ENCODE measurements at places on chromosomes 1 and 21. TPM values are rescaled to one million over a fixed set of nuclear protein-coding genes. Genes with fewer than 3 reads are reported as not detected.
A peak's percentile ranks its signal among the peaks of the same experiment; 100 is the strongest.

DNA sequence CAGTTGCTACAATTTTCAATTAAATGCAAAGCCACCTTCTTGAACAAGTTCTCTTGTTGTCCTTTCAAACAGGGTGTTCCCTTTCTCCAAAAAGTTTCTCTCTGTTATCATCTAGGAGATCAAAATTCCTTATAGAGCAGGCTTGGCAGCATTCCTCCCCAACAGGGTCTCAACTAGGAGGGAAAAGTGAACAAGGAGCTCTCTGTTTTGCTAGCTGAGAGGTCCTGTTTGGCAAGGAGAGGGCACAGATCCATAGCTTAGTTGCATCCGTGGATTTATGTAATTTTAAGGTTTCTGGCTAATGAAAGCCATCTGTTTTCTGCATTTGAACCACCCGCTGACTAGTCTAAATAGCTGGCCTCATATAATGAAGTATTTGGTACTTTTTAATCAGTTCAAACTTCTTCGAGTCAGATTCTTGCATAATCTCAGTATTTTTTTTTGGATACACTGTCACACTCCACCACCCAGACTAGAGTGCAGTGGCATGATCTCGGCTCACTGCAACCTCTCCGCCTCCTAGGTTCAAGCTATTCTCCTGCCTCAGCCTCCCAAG, 54.0 kb downstream of the APP start:
- peaks cover 9% of the 10 kb centered on the region for H3K4me1 ChIP-seq
- H3K27me3 ChIP-seq, result no peaks in the 10 kb centered on the region
- no peak for DNase-seq
- H3K4me3 ChIP-seq, result no peak overlapping the region
- peaks cover under 1% of the 10 kb centered on the region for H3K36me3 ChIP-seq

GRCh38 chr1:111769517-111770146, 13.9 kb downstream of the DDX20 start:
- DNase-seq, result no peak
- no peaks in the 10 kb centered on the region for H3K27me3 ChIP-seq
- no peak overlapping the region for H3K4me3 ChIP-seq
- H3K36me3 ChIP-seq, result peaks cover 7% of the 10 kb centered on the region
- H3K4me1 ChIP-seq, result no peaks in the 10 kb centered on the region

GRCh38 chr1:116125758-116126157, 14.6 kb downstream of the MAB21L3 start:
- no peak overlapping the region for H3K27ac ChIP-seq
- no peaks in the 10 kb centered on the region for H3K27me3 ChIP-seq
- no peaks in the 10 kb centered on the region for H3K36me3 ChIP-seq
- no peak for DNase-seq
- H3K4me3 ChIP-seq, result no peak overlapping the region

DNA sequence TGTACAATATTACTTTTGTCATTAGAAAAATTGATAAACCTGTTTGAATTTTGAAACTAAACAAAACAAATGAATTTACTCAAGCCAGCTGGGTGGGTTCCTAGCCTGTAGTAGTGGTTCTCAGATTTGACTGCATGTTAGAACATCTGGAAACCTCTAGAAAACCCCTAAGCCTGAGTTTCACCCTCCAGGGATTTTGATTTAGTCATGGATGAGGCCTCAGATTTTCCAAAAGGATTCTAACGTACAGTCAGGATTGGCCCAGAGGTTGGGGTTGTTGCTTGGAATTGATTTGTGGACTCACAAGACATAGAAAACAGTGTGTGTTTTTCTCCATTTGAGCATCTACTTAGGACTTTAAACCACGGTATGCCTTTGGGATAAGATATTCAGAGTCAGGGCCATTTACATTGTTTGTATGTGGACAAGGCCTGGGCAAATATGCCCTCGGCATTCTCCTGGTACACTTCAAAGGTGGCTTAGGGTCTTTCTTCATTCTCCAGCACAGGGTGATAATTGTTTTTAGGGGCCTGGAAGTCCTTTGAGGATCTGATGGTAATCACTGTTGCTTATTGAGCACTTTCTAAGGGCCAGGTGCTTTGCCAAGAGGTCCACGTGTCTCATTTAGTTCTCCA, 42.6 kb downstream of the ATP5PO start:
- H3K36me3 ChIP-seq, result peaks cover 10% of the 10 kb centered on the region
- H3K4me1 ChIP-seq, result no peaks in the 10 kb centered on the region
- H3K4me3 ChIP-seq, result no peak overlapping the region
- no peaks in the 10 kb centered on the region for H3K27me3 ChIP-seq
- no peak for DNase-seq
- no peak overlapping the region for H3K27ac ChIP-seq

RGS18 gene
- total RNA-seq, result 8.4 TPM

S100A3 gene
- total RNA-seq, result not detected

GRCh38 chr21:29641635-29642550, 297.9 kb downstream of the GRIK1 start:
- no peak overlapping the region for H3K27ac ChIP-seq
- no peak overlapping the region for H3K4me3 ChIP-seq
- H3K36me3 ChIP-seq, result no peaks in the 10 kb centered on the region
- no peaks in the 10 kb centered on the region for H3K27me3 ChIP-seq
- H3K4me1 ChIP-seq, result no peaks in the 10 kb centered on the region
- no peak for DNase-seq

DNA sequence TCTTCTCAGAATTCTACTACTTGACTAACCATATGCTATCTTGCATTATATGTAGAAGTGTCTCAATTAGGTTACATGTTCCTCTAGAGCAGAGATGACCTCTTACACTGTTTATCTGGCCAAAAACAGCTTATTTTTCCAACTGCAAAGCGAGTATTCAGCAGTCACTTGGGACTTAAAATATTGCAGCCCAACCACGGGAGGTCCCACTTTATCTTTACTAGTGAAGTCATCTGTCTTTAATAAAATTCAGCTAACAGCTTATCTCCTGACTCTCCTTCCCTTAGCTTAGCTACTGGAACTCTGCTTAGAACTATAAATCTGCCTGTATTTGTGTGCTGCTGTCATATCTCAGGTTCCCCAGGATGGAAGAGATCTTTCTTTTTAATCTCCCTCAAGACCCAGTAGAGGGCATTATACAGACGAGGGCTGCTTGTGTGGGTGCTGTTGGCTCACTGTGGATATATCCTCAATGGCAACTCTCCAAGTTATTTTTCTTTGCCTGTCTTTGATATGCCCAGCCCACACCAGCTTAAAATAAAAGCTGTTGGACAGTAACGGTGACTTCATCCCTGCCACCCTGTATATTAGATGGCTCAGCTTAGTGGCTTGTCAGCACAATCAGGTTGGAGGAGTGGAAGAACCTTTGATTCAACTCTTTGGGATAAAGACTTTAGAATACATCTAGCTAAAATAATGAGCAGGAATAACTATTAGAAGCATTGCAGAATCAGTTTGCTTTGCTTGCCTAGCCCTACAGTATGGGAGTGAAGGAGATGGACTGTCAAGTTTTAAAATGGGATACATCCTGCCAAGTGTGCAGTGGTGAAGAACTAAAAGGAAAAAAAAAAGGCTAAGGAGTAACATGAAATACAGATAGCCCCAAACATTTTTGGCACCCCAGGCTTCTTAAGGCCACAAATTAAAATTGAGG, 9.6 kb downstream of the ENSA start:
- H3K27ac ChIP-seq, result no peak overlapping the region
- DNase-seq, result no peak
- H3K4me1 ChIP-seq, result peaks cover 2% of the 10 kb centered on the region
- no peaks in the 10 kb centered on the region for H3K27me3 ChIP-seq

RIMKLA gene
- total RNA-seq, result 3.9 TPM

- no peak overlapping the region for H3K27ac ChIP-seq
- no peaks in the 10 kb centered on the region for H3K27me3 ChIP-seq
- no peaks in the 10 kb centered on the region for H3K36me3 ChIP-seq
These were observed 357.0 kb downstream of the TTLL7 start for GRCh38 chr1:83641796-83642443.

- H3K36me3 ChIP-seq, result peaks cover 11% of the 10 kb centered on the region
- no peaks in the 10 kb centered on the region for H3K27me3 ChIP-seq
- no peak overlapping the region for H3K4me3 ChIP-seq
- H3K4me1 ChIP-seq, result no peaks in the 10 kb centered on the region
- no peak for DNase-seq
These were observed 19.1 kb downstream of the DIP2A start for GRCh38 chr21:46477765-46478164.

- peak; percentile 52 for DNase-seq
- no peaks in the 10 kb centered on the region for H3K36me3 ChIP-seq
- peak overlapping the region; percentile 95 for H3K27ac ChIP-seq
- H3K4me3 ChIP-seq, result peak overlapping the region; percentile 87
- no peaks in the 10 kb centered on the region for H3K4me1 ChIP-seq
These were observed 1.2 kb downstream of the TUT4 start for GRCh38 chr1:52551507-52552235.

DNA sequence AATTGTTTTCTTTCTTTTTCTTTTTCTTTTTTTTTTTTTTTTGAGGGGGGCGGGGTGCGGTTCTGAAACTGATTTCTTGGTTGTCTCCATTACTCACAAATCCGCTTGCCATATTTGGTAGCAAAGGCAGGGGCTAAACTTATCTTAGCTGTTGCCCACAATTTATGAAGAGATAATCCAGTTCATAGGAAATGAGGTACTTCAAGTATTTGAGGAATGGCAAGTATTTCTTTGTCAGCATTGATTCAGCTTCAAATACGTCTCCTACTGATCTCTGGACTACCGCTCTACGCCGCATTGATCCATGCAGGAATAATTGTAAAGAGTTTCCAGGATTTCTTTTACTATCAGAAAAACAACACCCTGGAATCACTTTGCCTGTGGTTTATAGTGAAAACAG, 289.2 kb upstream of the DPYD start:
- no peak overlapping the region for H3K4me3 ChIP-seq
- H3K4me1 ChIP-seq, result no peaks in the 10 kb centered on the region
- no peaks in the 10 kb centered on the region for H3K36me3 ChIP-seq
- H3K27me3 ChIP-seq, result no peaks in the 10 kb centered on the region
- no peak overlapping the region for H3K27ac ChIP-seq

DNA sequence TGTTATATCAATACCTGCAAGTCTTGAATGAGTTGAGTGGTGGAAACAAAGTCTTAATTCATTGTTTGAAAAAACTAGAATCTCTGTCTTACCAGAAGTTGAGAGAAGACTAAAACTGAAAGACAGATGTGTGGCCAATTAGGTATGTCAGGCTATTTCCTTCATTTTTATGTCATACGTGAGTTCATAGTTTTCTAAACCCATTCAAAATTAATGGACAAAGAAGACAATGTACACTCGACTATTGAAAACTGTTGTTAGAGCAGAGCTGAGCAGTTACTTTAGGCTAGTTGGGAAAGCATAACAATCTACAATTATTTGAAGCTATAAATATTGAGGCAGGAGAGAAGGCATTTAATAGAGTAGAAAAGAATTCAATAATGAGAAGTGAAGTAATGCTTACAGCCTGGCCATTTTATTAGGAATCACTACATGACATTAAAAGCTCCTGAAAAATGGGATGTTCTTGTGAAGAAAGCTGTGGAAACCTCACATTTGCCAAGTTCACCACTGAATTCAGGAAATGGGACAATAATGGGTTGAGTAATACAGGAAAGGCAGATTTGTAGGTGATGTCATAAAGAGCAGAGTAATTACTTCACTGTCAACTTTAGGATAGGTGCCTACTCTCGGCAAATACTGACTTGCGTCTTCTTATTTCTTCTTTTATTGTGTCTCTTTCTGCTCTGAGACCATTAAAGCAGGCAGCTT, 204.4 kb downstream of the PLA2G4A start:
- no peak for DNase-seq
- H3K36me3 ChIP-seq, result no peaks in the 10 kb centered on the region
- no peak overlapping the region for H3K27ac ChIP-seq

DPYD gene
- 17.3 TPM for total RNA-seq

GRCh38 chr1:91151702-91152101, 129.9 kb upstream of the ZNF644 start:
- DNase-seq, result no peak
- H3K36me3 ChIP-seq, result no peaks in the 10 kb centered on the region
- no peak overlapping the region for H3K4me3 ChIP-seq
- no peaks in the 10 kb centered on the region for H3K27me3 ChIP-seq
- H3K4me1 ChIP-seq, result no peaks in the 10 kb centered on the region
- H3K27ac ChIP-seq, result no peak overlapping the region

DHX9 gene
- total RNA-seq, result 183 TPM

ACKR1 gene
- 3.5 TPM for total RNA-seq

TSPEAR gene
- not detected for total RNA-seq

DNA sequence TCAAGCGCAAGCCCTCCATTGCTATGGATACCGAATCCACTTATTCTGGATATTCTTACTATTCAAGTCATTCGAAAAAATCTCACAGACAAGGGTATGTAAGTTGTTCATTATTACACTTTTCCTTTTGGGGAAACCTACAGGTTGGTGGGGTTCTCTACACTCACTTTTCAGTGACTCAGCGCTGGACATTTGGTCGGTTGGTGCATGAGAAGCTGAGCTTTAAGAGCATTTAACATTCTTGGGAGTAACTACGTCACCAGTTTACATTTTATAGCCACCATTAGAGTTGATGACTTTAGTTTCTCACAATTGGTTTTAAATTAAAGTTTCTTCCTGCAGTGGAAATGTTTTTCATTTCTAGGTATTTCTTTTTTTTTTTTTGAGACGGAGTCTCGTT, 9.6 kb downstream of the VANGL1 start:
- H3K27ac ChIP-seq, result no peak overlapping the region
- peaks cover 16% of the 10 kb centered on the region for H3K4me1 ChIP-seq
- no peak for DNase-seq
- no peaks in the 10 kb centered on the region for H3K36me3 ChIP-seq
- no peak overlapping the region for H3K4me3 ChIP-seq
- no peaks in the 10 kb centered on the region for H3K27me3 ChIP-seq

DNA sequence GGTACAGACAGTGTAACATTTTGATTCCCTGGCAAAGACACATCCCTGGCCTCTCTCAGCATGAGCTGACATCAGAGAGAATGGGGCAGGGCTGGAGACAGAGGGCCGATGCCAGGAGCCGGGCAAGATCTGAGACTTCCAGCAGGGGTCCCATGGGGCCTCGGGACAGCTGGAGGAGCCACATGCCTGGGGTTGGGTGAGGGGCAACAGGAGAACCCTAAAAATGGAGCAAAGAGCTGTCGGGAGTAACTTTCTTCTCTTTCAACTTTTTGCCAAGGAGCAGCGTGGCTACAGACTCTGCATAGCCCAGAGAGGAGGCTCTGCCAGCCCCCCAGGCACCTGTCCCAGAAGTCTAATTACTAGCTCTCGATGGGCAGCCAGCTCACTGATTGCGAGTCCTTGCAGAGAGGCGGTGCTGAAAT, 130.8 kb downstream of the LACTBL1 start:
- DNase-seq, result peak; percentile 74
- no peak overlapping the region for H3K4me3 ChIP-seq
- no peaks in the 10 kb centered on the region for H3K27me3 ChIP-seq
- H3K4me1 ChIP-seq, result peaks cover 29% of the 10 kb centered on the region
- H3K36me3 ChIP-seq, result peaks cover 12% of the 10 kb centered on the region
